Left forelimb (tissue), 1 donor: ENCODE measurements at places on chromosomes 3 and 15.

DNA sequence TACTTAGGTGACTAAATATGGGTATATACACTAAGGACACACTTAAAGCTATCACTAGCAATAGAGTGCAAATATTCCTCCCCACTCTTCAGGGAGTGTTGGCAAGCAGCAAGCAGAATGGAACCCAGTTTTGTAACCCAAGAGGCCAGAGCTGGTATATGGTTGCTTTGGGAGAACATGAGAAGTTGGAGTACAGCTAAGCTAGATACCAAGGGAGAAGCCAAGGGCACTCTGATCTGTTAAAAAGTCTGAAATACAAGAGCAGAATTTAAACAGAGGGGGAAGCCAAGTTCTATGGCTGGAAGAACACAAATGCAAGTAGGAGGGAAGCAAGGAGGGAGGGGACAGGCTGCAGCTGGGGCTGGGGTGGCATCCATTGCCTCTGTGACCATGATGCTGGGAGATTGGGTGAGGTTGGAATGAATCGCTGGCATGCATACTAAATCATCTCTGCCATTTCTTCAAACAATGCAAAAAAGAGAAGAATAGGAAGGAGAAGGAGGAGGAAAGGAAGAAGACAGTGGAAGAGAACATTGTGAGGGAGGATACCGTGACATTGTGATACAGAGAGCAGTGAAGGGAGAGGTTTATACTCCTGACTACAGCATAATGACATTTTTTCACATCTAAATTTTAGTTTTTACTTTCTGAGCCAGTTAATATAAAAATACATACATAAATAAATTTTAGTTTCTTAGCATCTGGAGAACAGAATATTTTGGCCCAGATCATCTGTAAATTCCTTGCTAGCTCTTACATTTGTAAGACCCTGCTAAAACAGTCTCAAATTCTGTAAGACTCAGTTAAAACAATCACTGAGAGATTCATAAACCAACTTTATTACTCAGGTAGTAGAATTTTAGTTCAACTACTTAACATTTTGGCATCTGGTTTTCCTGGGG, 9.0 kb upstream of the ANXA2 start:
- DNase-seq, result no peak

DNA sequence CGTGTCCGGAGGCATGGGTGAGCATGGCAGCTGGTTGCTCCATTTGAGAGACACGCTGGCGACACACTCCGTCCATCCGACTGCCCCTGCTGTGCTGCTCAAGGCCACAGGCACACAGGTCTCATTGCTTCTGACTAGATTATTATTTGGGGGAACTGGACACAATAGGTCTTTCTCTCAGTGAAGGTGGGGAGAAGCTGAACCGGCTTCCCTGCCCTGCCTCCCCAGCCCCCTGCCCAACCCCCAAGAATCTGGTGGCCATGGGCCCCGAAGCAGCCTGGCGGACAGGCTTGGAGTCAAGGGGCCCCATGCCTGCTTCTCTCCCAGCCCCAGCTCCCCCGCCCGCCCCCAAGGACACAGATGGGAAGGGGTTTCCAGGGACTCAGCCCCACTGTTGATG, 49.5 kb downstream of the PGPEP1L start:
- no peak for DNase-seq

DNA sequence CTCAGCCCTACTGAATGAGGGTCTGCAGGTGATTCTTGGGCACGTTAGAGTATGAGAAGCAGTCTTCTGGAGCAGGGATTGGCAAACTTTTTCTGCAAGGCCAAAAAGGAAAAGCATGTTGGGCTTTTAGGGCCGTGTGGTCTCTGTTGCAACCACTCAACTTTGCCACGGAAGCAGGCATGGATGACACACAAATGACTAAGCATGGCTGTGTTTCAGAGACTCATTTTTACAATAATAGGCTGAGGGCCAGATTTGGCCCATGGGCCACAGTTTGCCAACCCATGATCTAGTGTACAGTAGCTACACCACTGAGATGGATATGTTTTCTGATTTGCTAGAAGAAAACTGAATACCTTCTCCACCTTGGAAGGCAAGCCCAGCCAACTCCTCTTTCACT, 66.1 kb upstream of the PRICKLE2 start:
- no peak for DNase-seq

DNA sequence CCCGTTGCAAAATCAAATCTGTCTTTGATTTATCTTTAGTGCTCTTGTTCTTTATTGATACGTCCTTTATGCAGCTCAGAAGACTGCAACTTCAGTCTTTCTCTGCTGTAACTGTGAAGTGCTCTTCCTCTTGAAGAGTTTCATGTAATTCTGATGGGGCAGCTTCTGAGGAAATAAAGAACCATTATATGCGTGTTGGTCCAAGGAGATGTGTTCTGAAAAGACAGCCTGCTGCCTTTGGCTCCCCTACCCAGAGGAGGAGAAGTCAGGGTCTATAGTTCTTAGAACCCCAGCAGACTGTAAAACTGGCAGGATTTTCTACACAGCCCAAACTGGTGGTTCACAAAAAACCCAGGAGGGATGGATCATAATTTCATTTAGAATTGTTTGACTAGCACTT, 22.4 kb upstream of the ABHD10 start:
- no peak for DNase-seq

DNA sequence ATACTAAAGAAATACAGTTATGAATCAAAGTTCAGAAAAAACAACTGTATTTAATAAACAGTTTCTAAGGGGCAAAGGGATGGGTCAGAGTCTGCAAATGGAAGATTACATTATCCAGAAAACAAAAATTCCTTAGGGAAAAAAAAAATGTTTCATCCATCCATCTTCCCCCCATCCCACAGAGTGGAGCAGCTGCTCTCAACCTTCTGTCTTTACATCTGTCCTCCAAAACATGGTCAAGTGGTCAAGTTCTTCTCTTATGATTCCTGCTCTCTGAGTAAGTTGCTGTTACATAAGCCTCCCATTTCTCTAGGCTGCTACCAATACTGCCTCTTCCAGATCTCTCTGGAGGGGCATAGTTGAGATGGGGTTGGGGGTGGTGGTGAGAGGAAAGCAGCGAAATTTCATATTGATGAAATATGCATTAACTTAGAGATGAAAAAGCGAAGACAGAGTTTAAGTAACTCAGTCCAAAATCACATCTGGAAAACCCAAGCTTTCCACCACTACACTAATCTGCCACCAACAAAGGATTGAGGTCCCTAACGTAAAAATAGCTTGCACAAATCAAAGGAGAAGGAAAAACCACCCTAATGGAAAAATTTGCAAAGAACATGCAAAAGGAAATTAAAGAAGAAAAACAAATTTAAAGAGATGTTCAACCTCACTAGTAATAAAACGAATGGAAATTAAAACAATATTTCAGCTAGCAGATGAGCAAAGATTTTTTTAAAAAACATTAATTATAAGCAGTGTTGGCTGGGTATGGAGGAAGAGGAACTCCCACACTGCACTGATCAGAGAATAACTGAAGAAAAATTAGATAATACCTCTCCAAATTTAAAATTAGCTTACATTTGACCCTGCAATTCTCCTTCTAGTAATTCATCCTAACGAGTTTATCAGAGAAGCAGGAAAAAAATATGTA, 109.5 kb downstream of the ST8SIA2 start:
- no peak for DNase-seq

GRCh38 chr3:178260887-178261565, 275.2 kb upstream of the KCNMB2 start:
- DNase-seq, result no peak

DNA sequence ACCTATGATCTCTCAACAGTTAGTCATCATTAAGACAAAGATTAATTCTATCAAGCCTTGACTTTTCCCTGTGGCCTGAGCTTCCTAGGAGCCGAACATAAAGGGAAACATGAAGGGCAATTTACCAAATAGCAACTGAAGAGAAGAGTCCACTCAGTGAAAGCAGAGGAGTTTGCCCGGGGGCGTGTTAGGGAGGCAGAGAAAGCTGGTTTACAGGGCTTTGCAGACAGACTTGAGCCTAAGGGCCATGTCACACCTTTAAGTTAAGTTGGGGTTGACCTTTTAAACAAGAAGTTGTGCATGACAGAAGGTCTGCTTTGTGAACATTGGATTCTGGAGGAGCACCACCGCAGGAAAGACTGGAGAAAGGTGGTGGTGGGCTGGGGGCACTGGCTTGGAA, 701.8 kb upstream of the CFAP20DC start:
- no peak for DNase-seq

DNA sequence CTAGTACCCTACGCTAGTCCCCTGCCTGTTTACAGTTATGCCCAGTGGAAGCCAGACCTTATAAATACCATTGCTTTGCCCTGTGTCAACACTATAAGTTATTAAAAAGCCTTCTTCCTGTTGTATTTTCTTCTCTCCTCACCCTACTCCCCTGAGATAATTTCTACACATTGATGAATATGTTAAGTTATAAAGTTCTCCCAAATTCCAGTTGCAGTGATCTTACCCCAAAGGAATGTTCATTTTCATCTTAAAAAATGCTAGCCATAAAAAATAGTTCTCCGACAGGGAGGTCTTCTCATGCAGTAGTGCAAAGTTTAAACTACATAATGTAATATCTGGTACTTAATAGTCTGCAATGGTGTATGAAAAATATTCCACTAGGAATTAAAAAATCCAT, 58.6 kb downstream of the MAP2K5 start:
- no peak for DNase-seq

GRCh38 chr15:61731099-61731498, 329.1 kb downstream of the VPS13C start:
- DNase-seq, result no peak

DNA sequence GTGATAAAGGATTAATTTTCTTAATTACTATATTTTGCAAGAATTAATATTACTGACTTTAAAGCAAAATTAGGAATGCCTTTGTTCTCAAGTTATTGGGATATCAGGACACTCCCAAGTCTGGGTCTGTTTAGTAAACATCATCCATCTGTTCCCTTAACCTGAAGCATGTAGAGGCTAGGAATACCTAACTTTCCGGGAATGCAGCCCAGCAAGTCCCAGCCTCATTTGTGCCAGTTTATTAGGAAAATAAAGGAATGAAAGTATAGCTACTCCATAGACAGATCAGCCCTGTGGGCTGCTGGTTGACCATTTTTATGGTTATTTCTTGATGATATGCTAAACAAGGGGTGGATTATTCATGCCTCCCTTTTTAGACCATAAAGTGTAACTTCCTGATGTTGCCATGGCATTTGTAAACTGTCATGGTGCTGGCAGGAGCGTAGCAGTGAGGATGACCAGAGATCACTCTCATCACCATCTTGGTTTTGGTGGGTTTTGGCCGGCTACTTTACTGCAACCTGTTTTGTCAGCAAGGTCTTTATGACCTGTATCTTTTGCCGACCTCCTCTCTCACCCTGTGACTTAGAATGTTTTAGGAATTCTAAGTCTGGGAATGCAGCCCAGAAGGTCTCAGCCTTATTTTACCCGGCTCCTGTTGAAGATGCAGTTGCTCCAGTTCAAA, 540.2 kb downstream of the NAALADL2 start:
- DNase-seq, result no peak

DNA sequence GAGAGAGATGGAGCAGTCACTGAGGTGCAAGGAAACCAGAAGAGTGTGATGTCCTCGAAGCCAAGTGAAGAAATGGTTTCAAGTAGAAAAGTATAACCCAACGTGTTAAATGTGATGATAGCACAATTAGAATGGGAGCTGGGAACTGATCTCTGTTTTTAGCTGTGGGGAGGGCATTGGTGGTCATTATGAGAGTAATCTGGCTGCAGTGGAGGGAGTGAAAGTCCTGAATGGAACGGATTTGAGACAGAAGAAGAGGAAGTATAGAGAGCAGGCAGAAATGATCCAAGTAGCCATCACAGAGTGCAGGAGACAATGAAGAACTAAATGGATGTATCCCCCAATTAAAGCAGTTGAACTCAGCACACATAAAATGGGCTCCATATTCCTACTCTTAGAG, 235.3 kb downstream of the IGSF11 start:
- DNase-seq, result no peak

GRCh38 chr3:17643691-17644090, 98.7 kb downstream of the TBC1D5 start:
- DNase-seq, result no peak

DNA sequence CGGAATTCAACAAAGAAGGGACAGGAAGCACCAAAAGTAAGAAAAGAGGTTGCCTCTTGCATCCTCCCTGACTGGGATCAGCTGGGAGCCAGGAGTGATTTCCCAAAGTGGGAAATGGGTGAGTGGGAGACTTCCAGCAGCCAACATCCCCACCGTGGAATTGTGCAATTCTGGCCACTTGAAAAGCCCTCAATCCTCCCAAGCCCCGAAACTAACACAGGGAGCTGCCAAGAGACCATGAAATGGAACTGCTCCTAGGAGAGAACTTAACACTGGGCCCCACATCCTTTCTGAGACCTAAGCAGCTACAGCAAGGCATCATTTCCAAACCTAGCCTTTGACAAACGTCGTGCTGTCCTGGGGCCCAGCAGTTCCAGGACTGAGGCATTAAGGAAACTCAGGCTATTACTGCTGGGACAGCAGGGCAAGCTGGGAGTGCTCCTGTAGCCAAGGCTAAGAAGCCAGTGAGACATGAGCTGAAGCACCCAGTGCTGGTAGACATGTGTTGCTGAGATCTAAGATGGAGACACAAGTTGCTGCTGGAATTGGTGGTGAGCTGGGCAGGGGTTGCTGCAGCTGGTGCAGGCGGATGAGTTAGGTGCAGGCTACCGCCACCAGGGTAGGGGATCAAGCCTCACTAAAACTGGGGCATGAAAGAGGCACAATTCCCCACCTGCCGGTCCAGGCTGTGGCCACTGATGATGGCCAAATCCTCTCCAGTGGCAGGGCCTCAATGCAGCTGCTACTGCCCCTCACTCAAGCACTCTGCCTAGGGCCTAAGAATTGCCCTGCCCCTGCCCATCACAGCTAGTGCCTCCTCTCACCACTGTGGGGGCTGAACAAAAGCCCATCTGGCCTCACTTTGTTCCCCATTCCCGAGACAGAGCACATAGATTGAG, 43.9 kb downstream of the ALDH1A2 start:
- DNase-seq, result no peak

- no peak for DNase-seq
These were observed 25.4 kb upstream of the EDEM1 start for GRCh38 chr3:5162102-5162501.

- DNase-seq, result no peak
These were observed 2.4 kb upstream of the ADGRG7 start for GRCh38 chr3:100606894-100607512.

GRCh38 chr15:48541341-48542278, 103.9 kb downstream of the FBN1 start:
- DNase-seq, result no peak

GRCh38 chr15:81536356-81536755, 162.3 kb upstream of the TMC3 start:
- DNase-seq, result no peak

DNA sequence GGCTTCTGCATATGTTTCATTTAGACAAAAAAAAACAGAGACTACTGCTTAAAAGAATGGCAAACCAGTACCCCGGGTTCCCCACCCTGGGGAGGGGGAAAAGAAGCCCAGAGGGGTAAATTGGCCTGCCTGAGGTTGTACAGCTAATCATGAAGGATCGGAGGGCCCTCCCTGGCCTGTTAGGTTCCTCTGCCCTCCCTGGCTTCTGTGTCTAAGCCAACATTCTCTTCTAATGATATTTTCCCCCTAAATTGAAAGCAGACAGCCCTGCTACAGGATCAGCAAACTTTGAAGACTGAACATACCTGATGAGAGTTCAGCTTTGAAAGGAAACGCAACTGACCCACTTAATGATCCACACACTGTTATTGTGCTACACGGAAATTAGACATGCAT, 2.5 kb downstream of the ARHGAP31 start:
- DNase-seq, result no peak
